ENCODE measurements at places on chromosomes 7 and 10. TPM values are rescaled to one million over a fixed set of nuclear protein-coding genes. Genes with fewer than 3 reads are reported as not detected.

JAKMIP3 gene
- polyA plus RNA-seq = not detected

GRCh38 chr10:100303724-100304319 is 17.3 kb upstream of the BLOC1S2 start:
- H3K4me1 ChIP-seq = no peaks in the 10 kb centered on the region
- H3K27me3 ChIP-seq = peaks cover 8% of the 10 kb centered on the region
- H3K4me3 ChIP-seq = no peak overlapping the region
- no peaks in the 10 kb centered on the region for H3K36me3 ChIP-seq
- DNase-seq = no peak

GRCh38 chr10:9230625-9231024 is 1176.1 kb downstream of the GATA3 start:
- H3K27me3 ChIP-seq = peaks cover 22% of the 10 kb centered on the region
- H3K36me3 ChIP-seq = no peaks in the 10 kb centered on the region
- no peak for DNase-seq

DNA sequence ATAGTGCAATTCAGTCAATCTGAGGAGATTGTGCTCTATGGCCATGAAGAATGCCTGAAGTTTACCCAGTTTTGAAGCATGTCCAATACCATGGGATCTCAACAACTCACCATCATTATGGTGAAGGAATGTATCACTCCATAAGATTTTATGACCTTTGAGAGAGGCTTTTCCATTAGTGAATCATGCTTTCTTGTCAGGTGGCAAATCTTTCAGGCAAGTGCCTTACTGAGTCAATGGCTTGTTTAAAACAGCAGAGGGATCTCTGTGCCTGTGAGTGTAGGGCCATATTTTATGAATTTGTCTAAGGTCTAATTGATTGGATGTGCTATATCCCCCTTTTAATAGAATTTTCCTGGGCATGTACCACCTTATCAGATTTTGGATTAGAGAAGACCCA is 131.5 kb downstream of the CCDC7 start:
- no peak overlapping the region for H3K4me3 ChIP-seq
- H3K27ac ChIP-seq = no peak overlapping the region
- no peak for DNase-seq

ZP3 gene
- not detected for polyA plus RNA-seq
